ENCODE measurements at places on chromosomes 3 and 15.
A peak's percentile ranks its signal among the peaks of the same experiment; 100 is the strongest.

DNA sequence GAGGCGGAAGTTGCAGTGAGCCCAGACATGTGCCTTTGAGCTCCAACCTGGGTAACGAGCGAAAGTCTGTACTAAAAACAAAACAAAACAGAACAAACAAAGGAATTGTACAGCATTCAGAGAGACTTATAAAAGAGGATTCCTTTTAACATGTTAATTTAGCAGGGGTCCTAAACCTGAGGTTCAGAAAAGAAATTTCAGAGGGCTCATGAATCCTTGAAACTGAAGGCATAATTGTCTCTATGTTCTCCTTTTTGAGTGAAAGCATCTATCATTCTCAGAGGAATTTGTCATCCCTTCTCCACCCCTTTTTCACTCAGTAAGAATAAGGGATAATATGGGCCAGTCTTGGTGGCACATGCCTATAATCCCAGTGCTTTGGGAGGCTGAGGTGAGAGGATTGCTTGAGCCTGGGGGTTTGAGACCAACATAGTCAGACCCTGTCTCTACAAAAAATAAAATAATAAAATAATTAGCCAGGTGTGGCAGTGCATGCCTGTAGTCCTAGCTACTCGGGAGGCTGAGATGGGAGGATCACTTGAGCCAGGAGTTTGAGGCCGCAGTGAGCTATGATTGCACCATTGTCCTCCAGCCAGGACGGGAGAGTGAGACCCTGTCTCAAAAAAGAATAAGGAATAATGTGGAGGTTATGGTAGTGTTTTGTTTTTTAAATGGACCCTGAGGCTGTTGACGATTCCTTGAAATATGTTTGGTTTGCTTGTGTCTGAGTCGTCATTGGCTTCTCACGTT is 309.1 kb upstream of the C2CD4B start:
- DNase-seq, result no peak

GRCh38 chr3:12751571-12751970 is 7.5 kb downstream of the TMEM40 start:
- DNase-seq, result no peak

- no peak for DNase-seq
These were observed 644.2 kb downstream of the GRM7 start for GRCh38 chr3:7504886-7505775.

GRCh38 chr3:25945836-25946235 is 155.9 kb downstream of the OXSM start:
- DNase-seq, result no peak

DNA sequence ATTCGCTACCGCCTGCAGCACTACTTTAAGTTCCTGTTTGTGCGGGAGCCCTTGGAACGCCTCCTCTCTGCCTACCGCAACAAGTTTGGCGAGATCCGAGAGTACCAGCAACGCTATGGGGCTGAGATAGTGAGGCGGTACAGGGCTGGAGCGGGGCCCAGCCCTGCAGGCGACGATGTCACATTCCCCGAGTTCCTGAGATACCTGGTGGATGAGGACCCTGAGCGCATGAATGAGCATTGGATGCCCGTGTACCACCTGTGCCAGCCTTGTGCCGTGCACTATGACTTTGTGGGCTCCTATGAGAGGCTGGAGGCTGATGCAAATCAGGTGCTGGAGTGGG is 995 bp downstream of the CHST14 start:
- DNase-seq, result no peak

DNA sequence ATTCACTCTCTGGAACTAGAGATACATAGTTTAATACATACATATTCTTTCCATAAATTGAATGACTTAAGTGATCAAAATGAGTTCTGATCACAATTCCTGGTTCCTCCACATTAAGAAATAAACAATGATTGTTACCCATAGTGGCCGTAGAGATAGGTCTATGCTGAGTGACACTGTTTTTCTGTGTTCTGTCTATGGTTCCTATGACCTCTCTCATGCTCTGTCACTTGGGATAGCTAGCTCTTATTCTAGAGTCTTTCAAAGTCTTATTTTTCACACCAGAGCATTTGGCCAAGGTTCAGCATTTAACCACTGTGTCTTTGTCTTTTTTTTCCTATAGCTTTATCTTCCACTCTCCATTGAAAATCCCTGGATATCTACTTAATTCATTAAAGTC is 132.4 kb downstream of the GOLGA6L6 start:
- no peak for DNase-seq

DNA sequence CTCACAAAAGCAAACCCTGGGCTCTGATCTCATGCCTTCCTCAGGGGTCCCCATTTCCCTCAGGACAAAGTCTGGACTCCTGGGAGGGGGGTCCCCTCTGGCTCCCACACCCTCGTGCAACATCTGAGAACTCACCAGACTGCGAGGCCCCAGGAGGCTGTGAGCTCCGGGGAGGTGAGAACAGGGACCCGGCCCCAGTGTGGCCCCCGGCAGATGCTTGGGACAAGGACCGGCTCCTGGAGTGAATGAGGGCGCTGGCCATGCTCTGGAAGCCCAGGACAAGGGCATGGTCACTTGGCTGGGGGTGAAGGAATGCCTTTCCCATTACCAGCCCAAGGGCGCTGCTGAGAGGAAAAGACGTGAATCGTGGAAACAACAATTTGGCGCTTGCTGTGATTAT is 48.0 kb downstream of the LINGO1 start:
- no peak for DNase-seq

DNA sequence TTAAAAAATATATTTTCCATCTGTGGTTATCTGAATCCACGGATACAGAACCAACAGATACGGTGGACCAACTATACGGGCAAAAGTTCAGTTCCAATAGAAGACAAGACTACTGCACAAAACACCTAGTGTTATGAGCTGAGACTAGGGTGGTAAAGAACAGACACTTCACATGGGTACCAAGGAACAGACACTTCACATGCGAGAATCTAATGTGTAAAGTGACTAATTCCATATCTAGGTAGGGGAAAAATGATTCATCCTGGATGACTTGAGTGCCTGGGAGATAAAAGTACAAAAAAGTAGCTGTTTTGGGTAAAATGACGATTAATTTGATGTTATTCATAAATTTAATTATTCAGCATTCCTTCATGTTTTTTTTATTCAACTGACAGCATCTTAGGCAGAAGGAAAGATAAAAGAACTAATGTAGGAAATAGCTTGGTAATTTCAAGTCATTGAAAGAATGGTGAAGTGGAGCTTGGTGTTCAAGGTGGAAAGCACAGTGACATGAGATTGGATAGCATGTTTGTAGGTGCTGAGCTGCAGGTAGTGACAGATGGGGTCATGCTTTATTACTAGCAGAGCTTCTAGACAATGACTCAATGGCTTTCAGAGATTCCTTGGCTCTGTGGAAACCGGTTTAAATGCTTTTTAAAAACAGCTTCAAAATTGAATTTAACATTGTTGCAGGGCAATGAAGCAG is 5.2 kb downstream of the CD200 start:
- no peak for DNase-seq

DNA sequence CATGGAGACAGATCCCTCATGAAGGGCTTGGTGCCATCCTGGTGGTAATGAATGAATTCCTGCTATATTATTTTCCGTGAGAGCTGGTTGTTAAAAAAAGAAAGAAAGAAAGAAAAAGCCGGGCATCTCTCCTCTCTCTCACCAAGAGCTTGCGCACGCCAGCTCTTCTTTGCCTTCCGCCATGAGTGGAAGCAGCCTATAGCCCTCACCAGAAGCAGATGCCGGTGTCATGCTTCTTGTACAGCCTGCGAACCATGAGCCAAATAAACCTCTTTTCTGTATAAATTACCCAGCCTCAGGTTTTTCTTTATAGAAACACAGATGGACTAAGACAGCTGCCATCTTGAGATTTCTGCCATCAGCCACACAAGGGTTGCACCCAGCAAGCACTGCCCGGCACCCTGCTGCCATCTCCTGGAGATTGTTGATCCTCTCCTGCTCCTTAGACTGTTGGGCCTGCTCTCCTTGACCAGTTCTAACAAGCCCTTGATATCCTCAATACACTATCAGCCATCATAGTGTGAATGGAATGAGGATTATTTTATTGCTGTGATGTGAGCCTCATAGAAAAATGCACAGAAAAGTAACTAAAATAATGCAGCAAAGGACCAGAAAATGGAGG is 3.5 kb upstream of the AHSG start:
- DNase-seq, result no peak

GRCh38 chr3:38011111-38011510 is 18.3 kb downstream of the PLCD1 start:
- no peak for DNase-seq

- no peak for DNase-seq
These were observed 662 bp upstream of the GLCE start for GRCh38 chr15:69159805-69160140.

DNA sequence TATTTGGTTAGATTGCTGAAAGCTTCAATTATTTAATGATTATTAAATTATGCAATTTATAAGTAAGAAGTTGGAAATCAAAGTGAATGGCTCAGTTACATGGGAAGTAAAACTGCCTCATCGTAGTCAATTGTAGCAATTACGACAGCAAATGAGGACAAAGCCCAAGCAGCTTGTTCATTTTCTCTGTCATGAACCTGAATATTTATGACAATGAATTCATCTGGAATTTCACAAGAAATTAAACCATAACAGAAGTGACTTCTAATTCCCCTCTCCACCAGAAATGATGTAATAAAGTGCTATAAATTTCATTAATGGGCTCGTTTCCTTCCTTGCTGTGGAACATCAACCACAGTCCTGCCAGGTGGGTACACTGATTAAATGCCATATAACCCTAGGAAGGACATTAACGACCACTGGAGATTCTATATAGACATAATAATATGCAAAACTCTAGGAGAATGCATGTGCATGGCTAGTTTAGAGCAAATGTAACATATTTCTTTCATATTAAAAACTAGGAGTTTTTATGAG is 273.8 kb upstream of the DCBLD2 start:
- no peak for DNase-seq

DNA sequence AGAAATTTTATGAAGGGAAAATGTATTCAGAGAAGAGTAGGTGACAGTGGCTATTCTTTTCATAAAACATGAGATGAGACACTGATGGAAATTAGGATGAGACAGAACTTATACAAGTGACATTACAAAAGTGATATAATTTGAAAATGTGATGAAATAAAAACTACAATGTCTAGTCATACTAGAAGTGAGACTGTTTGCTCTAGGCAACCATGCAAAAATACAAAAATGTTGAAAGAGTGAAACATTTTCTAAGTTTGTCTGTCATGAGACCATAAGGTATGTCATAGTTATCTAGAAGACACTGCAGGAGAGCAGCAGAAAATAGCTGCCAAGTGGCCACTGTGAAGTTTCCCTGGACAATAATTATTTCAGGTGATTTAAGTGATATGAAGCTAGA is 459.5 kb downstream of the DIPK2A start:
- DNase-seq, result no peak

DNA sequence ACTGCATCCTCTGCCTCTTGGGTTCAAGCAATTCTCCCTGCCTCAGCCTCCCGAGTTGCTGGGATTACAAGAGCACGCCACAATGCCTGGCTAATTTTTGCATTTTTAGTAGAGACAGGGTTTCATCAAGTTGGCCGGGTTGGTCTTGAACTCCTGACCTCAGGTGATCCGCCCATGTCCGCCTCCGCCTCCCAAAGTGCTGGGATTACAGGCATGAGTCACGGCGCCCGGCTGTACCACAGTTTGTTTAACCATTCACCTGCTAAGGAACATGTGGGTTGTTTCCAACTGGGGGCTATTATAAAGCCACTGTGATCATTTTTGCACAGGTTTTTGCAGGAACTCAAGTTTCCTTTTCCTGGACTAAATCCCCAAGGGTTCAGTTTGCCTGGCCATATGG is 123.2 kb upstream of the RAP2B start:
- no peak for DNase-seq

- peak; percentile 27 for DNase-seq
These were observed 730 bp downstream of the DGKG start for GRCh38 chr3:186361246-186361761.

GRCh38 chr3:64042952-64043351 is 19.7 kb upstream of the PSMD6 start:
- DNase-seq, result no peak

DNA sequence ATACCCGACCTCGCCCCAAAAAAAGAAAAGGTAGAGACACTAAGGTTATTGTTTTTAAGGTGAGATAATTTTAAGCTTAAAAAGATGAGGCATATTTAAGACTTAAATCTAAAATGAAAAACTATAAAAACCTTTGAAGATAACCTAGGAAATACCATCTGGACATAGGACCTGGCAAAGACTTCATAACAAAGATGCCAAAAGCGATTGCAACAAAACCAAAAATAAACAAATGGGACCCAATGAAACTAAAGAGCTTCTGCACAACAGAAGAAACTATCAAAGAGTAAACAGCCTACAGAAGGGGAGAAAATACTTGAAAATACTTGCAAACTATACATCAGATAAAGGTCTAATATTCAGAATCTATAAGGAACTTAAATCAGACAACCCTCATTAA is 80.9 kb downstream of the TMCC1 start:
- DNase-seq, result no peak

DNA sequence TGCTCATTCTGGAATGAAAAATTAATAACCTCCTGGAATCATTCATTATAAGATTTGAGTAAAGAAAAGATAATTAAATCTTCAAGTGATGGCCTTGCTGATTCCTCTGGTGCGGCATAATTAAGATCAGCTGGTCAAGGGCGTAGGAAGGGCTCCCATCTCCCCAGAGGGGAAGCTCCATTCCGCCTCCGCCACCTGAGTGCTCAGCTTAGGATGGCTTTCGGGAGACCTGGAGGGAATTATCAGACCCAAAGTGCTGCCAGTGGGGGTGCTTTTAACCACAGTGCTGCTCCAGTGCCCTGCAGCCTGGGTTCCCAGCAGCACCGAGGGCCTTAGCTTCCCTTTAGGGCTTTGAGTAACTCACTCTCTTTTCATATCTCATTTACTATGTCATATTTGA is 556.6 kb upstream of the RGMA start:
- DNase-seq, result no peak

DNA sequence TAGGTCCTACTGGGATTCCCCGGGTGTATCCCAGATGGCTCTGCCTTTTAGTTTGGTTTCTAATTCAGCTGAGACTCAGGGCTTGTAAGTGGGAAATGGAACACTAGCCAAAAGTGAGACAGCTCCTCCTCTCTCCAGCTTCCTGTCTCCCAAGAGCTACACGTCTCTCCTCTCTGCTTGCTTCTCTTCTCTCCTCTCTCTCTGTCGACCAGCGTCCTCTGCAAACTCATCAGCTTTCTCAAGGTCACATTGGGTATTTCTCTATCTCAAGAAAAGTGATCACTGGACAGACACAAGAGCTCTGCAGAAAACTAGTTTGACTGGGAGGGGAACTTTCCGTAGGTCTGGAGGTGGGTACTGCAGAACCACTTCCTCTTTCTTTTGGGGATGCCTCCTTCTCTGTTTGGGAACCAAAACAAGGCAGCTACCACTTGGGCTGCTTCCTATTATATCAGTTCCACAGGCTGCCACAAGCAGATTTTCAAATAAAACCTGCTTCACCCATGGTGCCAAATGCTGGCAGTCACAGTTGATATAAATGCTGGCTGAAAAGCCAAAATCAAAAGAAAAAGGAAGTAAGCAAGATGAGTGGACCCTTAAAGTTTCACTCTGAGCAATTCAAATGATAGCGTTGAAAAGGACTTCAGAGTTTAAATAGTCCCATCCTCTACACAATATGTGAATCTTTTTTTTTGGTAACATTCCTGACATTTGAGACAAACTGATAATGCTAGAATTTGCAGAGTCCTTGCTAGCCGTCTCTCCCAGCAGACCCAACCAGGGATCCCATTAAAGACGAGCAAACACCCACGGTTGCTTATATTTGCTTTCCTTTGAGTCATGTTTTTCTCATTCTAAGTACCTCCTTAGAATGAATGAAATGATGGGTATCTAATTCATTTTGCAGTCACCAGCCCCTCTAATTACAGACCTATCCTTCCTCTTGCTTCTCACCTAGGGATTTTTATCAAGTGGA is 7.2 kb upstream of the DYNC1LI1 start:
- peak; percentile 1 for DNase-seq

Data from C1 segment of cervical spinal cord (tissue), 14 donors.